ENCODE measurements at places on chromosomes 11 and 22. TPM values are rescaled to one million over a fixed set of nuclear protein-coding genes. Genes with fewer than 3 reads are reported as not detected.
A peak's percentile ranks its signal among the peaks of the same experiment; 100 is the strongest.

DNA sequence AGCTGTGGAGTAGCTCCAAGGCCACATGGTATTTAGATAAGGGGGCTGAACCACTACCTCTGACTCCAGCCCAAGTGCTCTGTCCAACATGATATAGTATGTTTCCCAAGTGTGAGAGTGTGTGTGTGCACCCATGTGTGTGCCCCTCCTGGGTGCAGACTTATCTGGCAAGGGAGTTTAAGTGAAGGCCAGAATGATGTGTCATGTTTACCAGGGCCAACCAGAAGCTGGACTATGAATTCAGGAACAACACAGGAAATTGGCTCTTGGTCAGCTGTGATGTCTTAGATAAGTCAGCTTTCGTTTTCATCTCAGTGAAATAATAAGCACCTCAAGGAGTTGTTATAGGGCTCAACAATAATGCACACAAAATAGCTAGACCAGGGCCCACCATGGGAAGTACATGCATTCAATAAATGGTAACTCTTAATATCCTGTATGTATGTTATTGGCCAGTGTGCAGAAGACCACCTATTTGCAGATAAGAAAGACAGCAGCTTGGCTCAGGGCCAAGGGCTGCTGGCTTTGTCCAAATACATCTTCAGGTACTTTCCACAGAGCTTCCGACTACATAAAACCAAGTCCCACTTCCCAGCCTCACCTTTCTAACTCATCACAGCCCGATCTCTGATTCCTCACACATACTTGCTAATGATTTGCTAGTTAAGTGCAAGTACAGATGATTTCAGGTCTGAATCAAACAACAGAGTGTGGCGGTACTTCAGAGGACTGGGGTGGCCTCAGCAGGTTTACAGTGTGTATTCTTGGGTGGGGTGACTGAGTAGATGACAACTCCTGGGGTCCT, 120.9 kb downstream of the ME3 start:
- no peak overlapping the region for H3K27ac ChIP-seq
- H3K4me3 ChIP-seq, result no peak overlapping the region
- peaks cover 10% of the 10 kb centered on the region for H3K4me1 ChIP-seq
- H3K27me3 ChIP-seq, result no peaks in the 10 kb centered on the region

BTBD18 gene
- total RNA-seq, result not detected

- no peaks in the 10 kb centered on the region for H3K36me3 ChIP-seq
- H3K27me3 ChIP-seq, result no peaks in the 10 kb centered on the region
Observed at GRCh38 chr11:134579724-134580609, 167.9 kb upstream of the B3GAT1 start.

DNA sequence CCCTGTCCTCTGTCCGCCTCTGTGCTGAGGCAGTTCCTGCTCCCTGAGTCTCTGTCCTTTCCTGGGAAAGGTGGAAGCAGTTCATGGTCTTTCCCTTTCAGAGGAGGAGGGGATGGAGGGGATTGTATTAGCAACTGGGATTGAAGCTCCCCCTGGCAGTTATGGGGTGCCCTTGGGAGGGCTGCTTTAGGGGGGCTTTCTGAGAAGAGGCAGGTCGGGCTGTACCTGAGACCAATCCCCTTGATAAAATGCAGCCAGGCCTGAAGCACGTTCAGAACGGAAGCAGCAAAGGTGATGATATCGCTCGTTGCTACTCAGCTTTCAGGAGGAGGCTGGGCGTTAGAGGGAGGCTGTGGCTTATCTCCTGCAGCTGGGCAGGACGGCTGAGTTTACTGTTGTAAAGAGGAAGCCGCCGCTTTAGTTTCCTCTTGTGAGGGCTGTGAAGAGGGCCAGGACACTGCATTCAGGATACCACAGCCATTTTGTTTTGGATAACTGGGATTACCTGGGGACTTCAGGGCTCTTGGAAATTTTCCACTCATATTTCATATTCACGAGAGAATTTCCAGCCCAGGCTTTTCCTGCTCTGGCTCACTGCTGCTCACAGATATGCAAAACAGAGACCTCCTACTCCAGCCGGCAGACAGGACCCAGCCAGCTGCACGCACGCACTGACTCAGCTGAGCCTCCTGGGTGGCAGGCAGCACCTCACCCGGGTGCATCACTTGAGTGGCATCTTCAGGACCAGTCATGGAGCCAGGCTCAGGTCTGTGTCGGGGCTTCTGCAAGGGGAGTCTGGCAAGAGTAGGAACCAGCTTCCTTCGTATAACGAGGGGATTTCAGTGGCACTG, 798 bp downstream of the AMPD3 start:
- peaks cover 12% of the 10 kb centered on the region for H3K4me1 ChIP-seq
- H3K36me3 ChIP-seq, result no peaks in the 10 kb centered on the region
- H3K27me3 ChIP-seq, result peaks cover 16% of the 10 kb centered on the region
- H3K4me3 ChIP-seq, result 0 out of 2 replicates have a peak overlapping the region, but pooled peaks have one; percentile 23
- DNase-seq, result peak; percentile 77
- H3K27ac ChIP-seq, result 0 out of 2 replicates have a peak overlapping the region, but pooled peaks have one; percentile 45

TRIM49 gene
- not detected for total RNA-seq

GRCh38 chr11:115134926-115135325, 369.3 kb downstream of the CADM1 start:
- H3K27me3 ChIP-seq, result no peaks in the 10 kb centered on the region
- no peak overlapping the region for H3K27ac ChIP-seq
- no peaks in the 10 kb centered on the region for H3K36me3 ChIP-seq
- no peaks in the 10 kb centered on the region for H3K4me1 ChIP-seq

ZNF143 gene
- total RNA-seq, result 44.2 TPM

DNA sequence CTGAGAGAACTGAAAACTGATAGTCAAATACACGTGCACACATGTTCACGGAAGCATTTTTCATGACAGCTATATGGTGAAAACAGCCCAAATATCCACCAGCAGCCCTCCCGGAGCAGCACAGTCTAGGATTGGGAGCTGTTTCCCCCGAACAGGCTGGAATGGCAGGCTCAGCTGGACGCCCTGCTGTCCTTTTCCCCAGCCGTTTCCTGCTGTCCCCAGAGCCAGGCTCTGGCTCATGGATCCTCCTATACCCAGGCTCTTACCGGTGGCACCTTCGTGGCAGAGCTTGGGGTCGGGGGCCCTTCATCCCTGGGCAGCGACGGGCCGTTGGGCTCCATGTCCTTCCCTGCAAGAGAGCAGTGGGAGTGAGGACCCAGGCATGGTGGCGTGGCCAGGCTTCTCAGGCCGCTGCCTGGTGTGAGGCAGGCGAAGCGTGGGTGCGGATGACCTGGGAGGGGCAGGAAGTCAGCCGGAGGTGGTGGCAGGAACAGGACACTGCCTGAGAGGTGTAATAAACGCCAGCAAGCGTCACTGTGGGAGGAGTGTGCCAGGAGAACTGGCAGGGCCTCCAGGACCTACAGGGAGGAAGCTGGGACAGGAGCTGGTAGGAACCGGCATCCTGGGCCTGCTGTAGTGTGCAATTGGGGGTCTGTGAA, 38.8 kb downstream of the OSBPL5 start:
- no peaks in the 10 kb centered on the region for H3K36me3 ChIP-seq
- DNase-seq, result no peak
- no peaks in the 10 kb centered on the region for H3K27me3 ChIP-seq
- H3K4me3 ChIP-seq, result no peak overlapping the region
- H3K4me1 ChIP-seq, result no peaks in the 10 kb centered on the region

Measured in GM23338 (cell line).